ENCODE measurements at places on chromosomes 1 and 21.
A peak's percentile ranks its signal among the peaks of the same experiment; 100 is the strongest.

DNA sequence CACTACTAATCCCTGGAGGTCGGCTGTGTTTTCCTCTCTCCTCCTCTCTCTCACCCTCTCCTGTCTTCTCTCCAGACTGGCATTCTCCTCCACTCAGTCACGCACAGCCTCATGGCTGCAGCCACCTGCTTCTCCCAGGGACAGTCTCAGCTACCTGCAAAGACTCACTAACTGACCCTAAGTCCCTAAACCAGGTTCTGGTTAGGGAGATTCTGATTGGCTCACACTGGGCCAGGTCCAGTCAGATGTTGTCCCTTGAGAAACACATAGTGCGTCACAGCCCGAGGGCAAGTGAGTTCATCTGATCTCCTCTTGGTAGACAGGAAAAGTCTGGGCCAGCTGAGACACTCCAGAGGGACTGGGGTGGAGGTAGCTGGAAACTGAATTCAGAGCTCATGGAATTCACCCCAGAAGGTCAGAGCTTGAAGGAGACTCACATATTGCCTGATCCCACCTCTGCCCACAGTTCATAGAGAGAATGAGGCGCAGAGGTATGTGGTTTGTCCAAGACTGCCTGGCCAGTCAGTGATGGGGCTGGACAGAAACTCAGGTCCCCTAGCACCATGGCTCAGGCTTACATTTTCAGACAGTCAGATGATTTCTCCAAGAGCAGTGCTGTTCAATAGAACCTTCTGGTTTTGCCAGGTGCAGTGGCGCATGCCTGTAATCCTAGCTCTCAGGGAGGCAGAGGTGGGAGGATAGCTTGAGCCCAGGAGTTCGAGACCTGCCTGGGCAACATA is 40.4 kb upstream of the RPL11 start:
- DNase-seq = no peak

DNA sequence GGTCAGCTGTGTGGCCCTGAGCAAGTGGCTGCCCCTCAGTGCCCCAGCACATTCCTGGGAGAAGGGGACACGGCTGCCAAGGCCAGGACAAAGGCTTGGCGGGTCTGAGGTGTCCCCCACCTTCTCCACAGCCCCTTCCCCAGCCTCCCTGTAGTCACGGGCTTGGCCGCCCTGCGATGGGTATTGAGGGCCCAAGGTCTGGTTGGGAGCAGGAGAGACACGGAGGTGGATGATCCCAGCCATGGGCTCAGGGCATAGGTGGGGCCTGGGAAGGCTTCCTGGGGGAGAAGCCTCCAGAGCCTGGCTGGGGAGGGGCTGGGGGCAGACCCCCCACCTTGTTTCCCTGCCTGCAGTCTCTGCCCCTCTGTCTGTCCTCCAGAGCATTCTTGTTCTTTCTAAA is 27.0 kb downstream of the TTC39A start:
- DNase-seq = no peak

- DNase-seq = no peak
These were observed 596 bp upstream of the TCEA3 start for GRCh38 chr1:23425193-23425494.

DNA sequence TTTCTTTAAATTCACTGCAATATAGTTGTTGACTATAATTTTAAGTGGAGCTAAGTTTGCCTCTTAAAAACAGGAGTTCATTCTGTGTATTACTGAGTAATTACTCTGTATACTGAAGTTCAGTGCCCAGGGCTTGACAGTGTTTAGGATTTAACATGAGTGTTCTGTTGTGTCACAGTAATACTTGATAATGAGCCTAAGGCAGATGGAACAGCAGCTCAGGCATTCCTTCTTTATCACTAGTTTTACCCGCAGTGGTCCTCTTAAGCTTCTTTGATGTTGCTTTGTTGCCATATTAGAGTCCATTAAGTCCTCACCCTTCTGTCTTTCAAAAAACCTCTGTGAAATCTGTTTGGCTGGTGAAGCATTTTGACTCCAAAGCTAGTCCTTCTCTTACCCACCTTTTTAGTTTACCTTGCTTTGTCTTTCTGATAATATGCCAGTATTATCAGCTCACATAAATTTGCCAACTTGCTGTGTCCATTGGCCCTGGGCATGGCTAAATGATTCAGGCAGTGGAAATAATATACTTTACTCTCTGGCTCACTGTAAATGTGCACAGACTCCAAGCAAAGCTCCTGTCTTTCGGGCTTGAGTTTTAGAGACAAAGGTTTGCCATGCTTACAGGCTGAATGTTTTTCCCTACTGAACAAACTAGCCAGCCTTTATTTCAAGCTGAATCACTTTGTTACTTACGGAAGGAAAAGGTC is 17.7 kb downstream of the HIPK1 start:
- no peak for DNase-seq

DNA sequence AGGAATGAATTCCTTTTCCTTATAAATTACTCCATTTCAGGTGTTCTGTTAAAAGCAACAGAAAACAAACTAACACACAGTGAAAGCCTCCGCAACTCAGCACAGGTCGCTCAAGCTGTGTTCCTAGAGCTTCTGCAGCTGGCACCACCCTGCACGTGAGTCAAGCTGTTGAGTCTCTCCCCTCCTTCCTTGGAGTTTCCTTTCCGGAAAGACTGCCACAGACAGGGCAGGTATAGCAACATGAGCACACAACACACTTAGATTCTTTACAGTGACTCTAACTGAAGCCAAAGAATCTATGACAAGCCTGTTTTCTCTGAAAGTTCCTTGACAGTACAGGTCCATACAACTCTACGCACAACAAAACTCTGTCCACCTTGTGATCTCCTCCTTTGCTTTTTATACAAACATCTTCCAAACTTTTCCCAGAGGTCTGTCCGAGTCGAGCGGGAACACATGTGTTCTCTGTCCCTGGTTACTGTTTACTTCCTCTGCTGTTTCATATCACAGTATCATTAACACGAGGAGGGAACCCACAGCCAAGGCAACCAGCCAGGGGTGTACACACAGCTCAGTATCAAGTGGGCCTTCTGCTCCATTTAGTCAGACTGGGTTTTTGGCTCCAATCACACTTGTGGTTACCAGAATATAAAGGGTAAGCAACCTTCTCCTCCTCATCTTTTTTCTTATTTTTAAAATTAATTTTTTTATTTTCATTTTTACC is 38.7 kb upstream of the DESI2 start:
- DNase-seq = no peak

DNA sequence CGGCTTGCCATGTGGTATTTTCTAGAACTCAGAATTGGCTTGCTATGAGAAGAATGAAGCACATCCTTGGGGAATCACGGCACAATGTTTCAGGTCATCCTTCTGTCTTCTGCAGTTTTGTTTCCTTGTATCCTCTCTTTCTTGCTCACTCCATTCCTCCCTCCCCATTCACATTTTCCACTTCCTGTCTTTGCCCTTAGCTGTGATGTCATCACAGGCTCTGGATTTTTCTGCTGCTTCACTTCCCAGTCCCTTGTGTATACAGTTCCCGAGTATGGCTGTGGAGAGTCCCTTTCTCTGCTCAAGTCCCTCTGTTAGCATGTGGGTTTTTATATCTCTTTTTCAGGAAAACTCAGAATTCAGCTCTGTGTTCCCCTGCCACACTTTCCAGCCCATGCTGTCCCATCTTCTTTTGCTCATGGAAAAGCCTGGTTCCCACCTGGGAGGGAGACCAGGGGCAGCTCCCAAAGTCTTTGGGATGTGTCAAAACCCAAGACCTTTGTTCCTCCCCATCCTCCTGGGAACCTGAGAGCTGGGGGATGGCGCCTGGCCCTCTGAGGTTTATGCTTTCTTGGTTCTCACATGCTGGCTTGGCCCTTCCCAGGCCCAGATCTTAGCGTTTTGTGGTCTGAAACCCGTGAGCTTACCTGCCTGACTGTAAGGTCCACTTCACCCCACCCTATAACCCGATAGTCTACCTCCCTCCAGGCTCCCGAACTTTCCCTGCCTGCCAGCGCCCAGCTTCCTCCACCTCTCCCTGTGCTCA is 4.8 kb upstream of the RGS16 start:
- DNase-seq = peak; percentile 75

DNA sequence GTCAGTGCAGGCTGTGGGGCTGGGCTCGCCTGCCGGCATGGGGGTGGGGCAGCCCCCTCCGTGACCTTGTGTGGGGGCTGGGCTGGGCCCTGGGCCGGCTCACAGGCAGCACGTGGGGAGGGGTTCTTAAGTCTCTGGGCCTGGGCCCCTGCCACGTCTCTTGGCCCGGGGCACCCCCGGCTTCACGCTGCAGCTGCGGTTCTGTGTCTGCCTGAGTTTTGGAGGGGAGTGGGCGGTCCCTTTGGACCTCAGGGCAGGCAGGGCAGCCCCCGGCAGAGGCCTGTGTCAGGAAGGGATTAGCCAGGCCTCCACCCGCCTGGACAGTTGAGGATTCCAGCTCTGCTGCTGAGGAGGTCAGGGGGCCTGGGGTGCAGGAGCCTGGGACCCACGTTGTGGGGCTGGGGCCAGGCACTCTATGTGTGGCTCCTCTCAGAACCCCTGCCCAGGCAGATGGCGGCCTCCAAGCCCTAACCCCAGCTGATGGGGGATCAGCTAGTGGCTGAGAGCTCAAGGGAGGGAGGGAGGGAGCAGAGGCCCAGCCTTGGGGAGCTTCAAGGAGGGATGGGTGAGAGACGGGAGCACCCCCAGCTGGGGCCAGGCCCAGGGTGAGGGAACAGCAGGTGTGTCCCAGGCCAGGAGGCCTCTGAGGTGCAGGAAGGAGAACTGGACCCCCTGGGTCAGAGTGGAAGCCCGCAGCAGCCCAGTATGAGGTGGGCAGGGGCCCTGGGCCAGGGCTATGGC is 1.8 kb upstream of the PLCH2 start:
- DNase-seq = no peak

- DNase-seq = no peak
These were observed 186.8 kb downstream of the SMYD3 start for GRCh38 chr1:246320286-246320685.

GRCh38 chr1:171997936-171998335 is 156.6 kb downstream of the DNM3 start:
- DNase-seq = no peak

- DNase-seq = no peak
These were observed 30.4 kb downstream of the SLC19A1 start for GRCh38 chr21:45511661-45512431.

GRCh38 chr1:3494321-3495308 is 40.1 kb downstream of the ARHGEF16 start:
- no peak for DNase-seq

- DNase-seq = peak; percentile 56
These were observed 37.5 kb downstream of the PGM1 start for GRCh38 chr1:63630666-63631065.

GRCh38 chr1:97913506-97914139 is 7.2 kb downstream of the DPYD start:
- DNase-seq = no peak

DNA sequence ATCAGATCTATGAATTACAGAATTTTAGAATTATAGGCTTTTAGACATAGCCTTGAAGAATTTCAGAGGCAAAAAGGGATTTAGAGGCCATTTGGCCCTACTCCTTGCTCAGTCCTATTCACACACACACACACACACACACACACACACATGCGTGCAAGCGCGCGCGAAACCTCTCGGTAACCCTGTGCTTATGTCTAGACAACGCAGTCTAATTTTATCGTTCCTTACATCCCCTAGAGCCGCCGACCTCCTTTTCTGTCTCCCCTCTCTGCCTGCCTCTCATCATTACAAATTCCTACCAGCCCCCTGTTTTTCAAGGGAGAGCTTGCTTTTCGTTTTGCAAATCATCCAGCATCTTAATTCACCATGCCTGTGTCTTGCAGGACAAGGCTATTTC is 252.1 kb downstream of the FOXD2 start:
- DNase-seq = no peak

DNA sequence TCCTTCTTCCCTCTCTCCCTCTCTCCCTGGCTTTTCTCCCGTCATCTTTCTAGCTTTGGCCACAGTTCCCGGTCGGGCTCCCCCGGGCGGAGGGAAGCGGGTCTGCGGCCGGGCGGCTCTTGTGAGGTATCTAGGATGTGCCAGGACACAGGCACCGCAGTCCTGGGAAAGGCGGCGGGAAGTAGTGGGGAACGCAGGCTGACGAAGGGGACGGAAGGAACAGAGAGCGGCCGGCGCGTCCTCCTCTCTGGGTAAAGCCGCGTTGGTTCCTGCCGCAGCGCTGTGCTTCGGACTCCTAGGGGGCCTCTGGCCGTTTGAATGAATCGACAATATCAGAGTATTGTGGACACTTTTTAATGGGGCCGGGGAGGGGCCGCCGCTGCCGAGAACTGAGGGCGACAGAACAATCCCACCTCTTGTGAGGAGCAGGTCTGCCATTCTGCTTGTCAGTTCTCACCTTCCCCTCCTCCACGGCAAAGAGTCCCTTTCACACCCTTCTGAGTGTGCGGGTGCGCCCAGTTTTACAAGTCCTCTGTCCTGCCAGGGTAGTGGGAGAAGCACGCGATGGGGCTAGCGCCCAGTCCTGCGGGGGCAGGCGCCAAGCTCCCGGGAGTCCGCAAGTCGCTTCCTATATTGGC is 1.2 kb upstream of the LHX9 start:
- peak; percentile 57 for DNase-seq

DNA sequence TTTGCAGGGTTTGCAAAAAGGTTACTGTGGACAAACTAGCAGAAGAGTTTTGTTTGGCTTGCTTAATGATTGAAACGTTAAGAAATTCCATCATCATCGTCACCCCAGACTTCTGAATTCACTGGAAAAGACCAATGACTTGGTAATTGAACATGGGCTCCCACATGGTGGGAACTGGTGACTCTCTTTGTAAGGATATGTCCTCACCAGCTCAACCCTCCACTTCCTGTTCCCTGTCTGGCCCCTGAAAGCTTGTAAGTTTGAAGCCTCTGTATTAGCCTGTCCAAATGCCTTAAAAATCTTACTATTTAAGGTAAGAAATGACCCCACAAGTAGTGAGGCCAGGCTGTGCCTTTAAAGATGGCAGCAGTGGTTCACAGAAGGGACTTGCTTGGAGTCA is 9.7 kb downstream of the SYT6 start:
- DNase-seq = no peak

DNA sequence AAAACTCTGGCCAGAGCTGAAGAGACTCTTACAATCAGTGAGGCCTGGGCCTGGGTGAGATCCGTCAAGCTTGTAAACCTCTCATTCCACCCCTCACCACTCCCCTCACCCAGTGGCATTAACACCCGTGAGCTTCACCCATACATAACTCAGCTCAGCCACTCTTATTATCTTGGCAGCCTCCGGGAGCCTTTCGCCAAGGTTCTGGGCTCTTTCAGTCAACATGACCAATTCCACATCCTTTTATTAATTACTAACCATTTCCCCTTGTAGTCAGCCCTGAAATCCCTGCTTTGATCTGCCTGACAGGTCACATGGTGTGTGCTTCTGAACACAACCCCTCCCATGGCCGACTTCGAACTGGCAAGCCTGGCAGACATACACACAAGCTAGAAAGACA is 134.8 kb downstream of the SETD4 start:
- no peak for DNase-seq

DNA sequence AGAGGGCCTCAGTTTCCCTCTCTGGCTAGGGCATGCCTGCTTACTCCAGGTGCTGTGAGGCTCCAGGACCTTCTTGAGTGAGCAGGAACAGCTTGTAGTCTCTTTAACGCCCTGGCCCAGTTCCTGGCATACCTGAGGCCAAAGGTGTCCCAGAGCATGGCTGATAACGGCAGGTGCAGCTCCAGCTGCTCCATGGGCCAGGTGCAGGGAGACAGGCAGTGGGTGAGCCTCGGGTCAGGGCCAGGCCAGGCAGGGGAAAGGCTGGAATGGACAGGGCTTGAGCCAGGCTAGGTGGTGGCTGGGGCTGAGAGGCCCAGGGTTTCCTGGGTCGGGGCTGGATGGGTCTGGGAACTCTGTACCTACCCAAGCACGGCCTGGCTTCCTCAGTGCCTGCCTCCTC is 18.3 kb downstream of the EDN2 start:
- no peak for DNase-seq

- DNase-seq = no peak
These were observed 1.4 kb downstream of the KIAA0319L start for GRCh38 chr1:35555601-35556477.

Data from fibroblast of skin of scalp (primary cell).